LHCN-M2 (cell line): ENCODE measurements at places on chromosomes 3 and 15. TPM values are rescaled to one million over a fixed set of nuclear protein-coding genes. Genes with fewer than 3 reads are reported as not detected.

The BTLA gene
- 0.17 TPM in 1 of 2 replicates, not detected in the other for total RNA-seq

DNA sequence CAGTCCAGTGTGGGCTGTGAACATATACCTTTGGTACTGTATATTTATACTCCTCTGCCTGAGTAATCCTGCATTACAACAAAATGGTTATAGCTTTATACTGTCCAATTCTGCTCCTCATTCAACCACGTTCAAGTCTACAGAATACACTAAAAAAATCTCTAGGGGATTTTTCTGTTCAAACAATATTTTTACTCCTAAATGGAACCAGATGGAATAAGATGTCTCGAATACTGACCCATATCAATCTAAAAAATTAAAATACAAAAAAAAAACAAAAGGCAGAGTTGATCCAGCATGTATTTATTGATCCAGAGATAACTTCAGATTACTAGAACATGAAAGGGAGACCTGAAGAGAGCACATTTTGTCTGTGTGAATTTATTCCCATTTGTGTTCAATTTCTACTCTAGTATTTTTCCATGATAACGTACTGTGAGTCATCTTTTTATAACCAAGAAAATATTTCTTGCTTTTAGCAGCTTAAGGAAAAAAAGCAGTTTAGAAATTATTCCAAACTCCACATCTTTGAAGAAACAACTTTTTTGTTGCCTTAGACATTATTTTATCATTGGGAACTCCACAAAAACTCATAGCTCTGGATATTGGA, 910.7 kb downstream of the TBL1XR1 start:
- no peak for DNase-seq

DNA sequence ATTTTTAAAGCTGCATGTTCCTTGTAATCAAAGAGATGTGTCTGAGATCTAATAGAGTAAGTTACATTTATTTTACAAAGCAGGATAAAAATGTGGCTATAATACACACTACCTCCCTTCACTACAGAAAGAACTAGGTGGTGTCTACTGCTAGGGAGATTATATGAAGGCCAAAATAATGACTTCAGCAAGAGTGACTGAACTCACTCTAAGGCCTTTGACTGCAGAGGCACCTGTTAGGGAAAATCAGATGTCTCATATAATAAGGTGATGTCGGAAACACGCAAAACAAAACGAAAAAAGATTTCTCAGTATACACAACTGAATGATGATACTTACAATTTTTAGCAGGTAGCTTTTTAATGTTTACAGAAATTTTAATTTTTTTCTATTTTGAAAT, 19.1 kb downstream of the B3GNT5 start:
- DNase-seq, result peak; percentile 34

The BCHE gene
- 0.19 and 0.29 TPM in 2 replicates for total RNA-seq

- DNase-seq, result no peak
Measured at GRCh38 chr15:64515196-64515595, 54.8 kb downstream of the ZNF609 start.

- DNase-seq, result no peak
Measured at GRCh38 chr3:188712991-188713390, 458.8 kb upstream of the TPRG1 start.

The SCN5A gene
- total RNA-seq, result 39.0 and 45.9 TPM in 2 replicates

The KCNH8 gene
- not detected in 2 replicates for total RNA-seq

GRCh38 chr3:167740961-167741587, 5.6 kb downstream of the SERPINI1 start:
- peak; percentile 24 for DNase-seq

- no peak for DNase-seq
Measured at GRCh38 chr3:59970796-59971195, 921.0 kb upstream of the CFAP20DC start.

The CFAP44 gene
- 1.7 and 2.4 TPM in 2 replicates for total RNA-seq
